Amniotic stem cell (primary cell): ENCODE measurements at places on chromosomes 1 and 21.

- DNase-seq = no peak
These were observed 12.0 kb upstream of the COL16A1 start for GRCh38 chr1:31715873-31716220.

DNA sequence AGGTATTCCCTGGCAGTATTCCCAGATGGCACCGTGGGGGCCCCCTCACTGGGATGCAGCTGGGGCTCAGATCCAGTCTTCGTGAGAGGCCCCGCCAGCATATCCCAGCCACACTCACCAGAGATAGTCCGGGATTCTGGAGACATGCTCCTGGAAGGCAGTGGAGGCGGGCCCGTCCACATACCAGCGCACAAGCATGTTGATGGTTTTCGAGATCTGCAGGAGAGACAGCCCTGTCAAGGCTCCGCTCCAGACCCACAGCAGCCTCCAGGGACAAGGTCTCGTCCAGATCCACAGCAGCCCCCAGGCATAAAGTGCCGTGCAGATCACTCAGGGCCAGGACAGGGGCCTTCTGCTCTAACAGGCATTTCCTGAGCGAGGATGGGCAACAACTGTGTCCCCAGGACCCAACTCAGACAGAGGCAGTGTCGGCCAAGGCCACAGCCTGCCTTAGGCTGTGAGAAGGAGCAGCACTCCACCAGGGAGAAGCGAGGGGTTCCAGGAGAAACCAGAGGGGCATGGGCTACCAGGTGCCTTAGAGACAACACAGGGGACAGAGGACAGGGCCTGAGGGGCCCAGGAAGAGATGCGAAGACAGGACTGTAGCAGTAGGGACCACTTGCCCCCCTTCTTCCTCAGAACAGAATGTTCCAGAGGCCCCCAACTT lies 14.8 kb downstream of the LSS start:
- DNase-seq = no peak

DNA sequence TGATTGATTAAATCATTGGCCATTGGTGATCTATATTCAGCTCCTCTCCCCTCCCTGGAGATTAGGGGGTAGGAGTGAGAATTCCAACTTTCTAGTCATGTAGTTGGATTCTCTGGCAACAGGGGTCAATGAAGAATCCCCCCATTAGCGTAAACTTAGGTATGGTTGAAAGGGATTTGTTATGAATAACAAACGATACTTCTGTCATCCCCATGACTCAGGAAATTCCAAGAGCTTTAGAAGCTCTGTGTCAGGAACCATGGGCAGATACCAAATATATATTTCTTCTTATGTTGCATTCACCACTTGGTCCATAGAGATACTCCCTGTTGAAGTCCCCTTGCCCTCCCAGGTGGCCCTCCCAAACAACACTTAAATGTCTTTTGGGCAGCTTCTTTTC lies 124.5 kb downstream of the DNM3 start:
- no peak for DNase-seq

GRCh38 chr1:198841477-198841876 lies 202.6 kb downstream of the PTPRC start:
- DNase-seq = no peak

DNA sequence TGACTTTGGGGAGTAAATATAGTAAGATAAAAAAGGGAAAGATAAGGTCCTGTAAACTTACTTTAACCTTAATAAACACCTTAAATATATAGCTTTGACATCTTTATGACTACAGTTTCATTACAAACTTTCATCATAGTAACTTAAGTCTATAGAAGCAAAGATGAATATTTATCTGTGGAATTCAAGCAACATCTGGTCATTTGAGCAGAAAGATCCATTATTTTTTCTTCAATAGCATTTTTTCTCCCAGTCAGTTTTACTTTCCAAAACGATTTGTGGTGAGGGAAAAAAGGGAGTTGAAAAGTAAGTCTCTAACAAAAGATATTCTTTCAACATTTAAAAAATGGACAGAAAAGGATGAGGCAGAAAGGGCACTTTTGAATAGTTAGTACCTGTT lies 69.0 kb downstream of the HMCN1 start:
- DNase-seq = no peak

- no peak for DNase-seq
These were observed 43.9 kb downstream of the ABCG1 start for GRCh38 chr21:42262831-42263231.

- DNase-seq = no peak
These were observed 63.2 kb downstream of the CD247 start for GRCh38 chr1:167454894-167455785.

DNA sequence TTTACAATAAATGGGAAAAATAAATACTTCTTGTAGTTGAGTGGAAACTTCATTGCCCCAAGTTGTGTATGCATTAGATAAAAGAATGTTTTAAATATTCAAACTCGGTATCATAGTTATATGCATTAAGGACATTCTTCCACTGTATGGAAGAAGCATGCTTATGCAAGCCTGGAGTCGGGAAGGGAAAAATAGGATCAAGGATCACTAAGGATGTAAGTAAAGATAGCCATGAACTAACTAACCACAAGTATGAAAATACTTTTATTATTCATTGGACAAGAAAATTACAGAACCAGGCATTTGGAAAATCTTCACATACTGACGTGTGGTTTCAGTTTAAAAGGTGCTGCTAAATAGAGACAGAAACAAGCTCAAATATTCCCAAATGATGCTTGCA lies 26.9 kb upstream of the DPYD start:
- DNase-seq = no peak

DNA sequence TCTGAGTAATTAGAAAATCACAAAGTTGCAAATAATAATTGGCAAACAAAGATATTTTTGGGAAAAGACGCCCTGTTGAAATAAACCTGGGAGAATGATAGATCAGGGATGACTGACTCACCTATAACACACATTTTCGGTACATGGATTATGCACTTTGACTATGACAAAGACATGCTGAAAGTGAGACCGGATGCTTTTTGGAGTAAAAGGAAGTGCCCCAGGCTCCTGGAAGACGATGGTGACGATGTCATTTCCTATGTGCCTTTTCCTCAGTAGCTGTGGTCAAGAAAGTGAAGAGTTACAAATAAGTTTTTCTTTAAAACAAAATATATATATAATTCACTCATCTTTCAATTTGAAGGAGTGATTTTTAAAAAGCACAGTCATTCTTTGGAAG lies 158.7 kb downstream of the SIPA1L2 start:
- no peak for DNase-seq

- DNase-seq = no peak
These were observed 163.3 kb downstream of the NRIP1 start for GRCh38 chr21:14901482-14901958.

DNA sequence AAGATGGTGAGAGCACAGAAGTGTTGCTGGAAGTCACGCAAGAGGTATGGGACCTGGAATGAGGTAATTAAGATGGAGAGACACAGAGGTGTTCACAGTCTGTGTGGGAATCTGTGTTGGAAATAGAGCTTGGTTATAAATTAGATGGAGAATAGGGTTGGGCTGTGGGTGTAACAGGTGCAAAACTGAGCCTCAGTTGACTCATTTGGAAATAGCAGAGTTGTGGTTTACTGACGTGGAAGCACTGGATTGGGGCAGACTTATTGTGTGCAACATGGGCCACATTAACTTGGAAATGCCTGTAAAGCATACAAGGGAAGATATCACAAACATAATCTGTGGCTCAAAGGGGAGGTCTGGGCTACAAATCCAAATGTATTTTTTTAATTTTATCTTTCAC lies 13.0 kb downstream of the CAMSAP2 start:
- no peak for DNase-seq

GRCh38 chr1:18549906-18550305 lies 69.2 kb downstream of the KLHDC7A start:
- no peak for DNase-seq

DNA sequence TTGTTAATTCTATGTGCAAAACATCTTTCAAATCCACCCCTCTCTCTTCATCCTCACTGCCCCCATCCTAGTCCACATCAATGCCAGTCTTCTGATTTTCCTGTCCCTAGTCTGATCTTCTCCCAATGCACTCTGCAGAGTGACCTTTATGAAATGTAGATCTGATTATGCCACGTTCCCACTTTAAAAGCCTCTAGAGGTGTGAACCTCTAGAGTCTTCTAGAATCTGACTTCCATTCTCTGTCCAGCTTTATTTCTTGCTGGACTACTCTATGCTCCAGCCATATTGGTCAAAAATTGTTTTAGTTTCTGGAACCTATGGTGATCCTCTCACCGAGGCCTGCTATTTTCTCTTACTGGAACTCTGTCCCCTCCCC lies 32.5 kb downstream of the ZNF648 start:
- DNase-seq = no peak

DNA sequence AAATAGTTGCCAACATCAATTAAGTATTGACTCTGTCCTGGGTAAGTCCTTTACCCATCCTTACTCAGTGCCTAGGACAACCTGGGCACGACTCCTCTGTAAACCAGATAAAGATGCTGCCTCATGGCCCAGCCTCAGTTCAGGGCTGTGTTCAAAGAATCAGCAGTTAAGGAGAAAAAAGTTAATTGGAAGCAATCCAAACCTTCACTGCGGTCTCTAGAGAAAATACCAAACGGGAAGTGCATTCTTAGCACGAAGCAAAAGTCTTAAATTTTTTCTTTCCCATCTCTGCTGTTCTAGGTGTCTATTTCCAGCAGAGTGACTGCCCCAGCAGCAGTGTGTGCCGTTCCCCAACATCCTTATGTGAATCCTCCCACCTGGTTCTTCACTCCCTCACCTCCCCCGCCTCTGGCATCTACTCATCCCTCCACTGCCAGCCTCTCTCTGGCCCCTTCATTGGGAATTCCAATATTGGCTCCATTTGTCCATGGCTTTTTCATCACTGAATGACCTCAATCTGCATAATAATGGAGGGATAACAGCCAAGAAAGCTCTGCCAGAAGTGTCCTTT lies 23.2 kb downstream of the KANK4 start:
- DNase-seq = peak; percentile 56

DNA sequence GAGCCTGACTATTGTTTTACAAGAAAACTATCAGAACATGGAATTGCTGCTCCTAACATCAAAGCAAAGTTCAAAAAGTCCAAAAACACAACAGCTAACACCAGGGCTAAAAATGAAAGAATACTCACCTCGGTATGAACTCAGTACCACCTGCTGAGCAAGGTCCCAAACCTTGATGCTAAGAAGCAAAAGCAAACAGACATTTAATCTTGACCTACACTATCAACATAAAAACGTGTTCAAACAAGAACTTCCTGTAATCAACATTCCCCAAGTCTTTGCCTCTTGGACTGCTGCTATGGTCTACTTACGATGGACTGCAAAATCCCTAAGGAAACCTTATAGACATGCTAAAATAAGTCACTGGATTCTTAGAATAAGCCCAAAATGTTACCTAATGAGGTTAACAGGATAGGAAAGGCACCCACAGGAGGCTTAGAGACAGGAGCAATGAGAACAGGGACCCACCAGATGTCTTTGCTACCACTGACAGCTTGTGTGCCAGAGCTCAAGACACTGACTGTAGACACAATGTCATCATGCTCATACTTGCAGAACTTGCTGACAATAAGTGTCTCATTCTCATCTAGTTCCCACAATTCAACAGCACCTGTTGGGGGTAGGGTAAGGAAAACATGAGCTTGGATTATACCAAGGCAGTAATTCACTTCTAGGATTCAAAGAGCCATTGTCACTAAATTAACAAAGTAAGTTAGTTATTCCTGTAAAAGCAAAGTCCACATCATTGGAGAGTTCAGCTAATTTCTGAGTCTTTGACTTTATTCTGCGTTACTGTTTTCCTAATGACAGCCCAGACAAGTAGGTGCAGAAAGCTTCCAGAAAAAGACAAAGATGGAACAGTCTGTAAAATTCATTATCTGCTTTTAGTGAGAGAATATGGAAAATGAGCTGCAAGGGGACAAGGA lies 1.8 kb downstream of the WDR77 start:
- DNase-seq = no peak

DNA sequence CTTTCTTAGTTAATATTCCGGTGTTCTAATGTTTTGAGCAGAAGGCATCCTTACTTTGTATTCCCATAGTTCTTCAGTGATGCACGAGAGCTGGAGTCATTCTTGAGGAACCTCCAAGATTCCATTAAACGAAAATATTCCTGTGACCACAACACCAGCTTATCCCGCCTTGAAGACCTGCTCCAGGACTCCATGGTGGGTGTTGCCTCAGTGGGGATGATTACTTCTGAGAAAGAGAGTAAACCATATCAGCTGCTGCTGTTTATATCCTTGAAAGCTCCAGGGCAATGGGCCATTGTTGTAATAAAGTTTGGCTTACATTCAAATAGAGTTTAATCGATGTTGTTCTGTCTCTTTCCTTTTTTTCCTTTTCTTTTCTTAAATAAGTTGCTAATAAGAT lies 93.1 kb downstream of the MACF1 start:
- DNase-seq = no peak

GRCh38 chr1:235027076-235027861 lies 101.4 kb downstream of the TOMM20 start:
- DNase-seq = no peak

GRCh38 chr1:86233403-86233802 lies 76.8 kb upstream of the COL24A1 start:
- no peak for DNase-seq

DNA sequence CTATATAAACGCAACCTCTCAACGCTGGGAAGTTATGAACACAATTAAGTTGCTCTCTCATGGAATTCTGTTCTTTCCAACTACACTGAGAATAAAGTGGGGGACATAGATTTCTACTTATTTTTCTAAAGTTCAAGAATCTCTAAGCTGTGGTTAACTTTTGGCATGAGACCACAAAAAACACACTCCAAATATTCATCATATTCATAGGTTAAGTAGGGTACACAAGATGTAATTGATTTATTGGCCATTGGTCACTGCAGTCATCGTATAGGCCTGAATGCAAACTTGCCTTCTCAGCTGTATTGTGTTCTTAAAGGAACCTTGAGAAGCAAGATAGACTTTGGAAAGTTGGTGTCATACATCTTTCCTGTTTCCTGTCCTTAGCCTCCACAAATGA lies 40.3 kb downstream of the PRRX1 start:
- DNase-seq = no peak

GRCh38 chr1:89943846-89944781 lies 50.8 kb upstream of the ZNF326 start:
- no peak for DNase-seq

DNA sequence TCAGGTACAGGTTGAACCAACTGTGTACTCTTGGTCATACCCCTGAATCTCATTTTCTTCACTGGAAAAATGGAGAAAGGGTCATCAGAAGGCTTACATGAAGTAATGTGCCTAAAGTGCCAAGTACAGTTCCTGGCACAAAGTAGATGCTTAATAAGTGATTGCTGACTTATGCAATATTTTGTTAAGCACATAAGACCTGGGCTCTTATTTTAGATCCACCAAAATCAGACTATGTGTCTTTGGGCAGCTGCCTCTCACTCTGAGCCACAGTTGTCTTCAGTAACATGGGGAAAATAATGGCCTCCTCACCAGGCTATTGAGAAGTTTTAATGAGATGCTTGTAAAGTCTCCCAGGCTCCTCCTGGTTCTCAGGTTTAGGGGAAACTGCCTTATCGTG lies 74.3 kb upstream of the TRABD2B start:
- DNase-seq = no peak

- no peak for DNase-seq
These were observed 58.5 kb downstream of the FGGY start for GRCh38 chr1:59355361-59355760.
